ENCODE measurements at places on chromosomes 12 and 14.

- no peak for DNase-seq
Measured at GRCh38 chr12:117774941-117775775, 193.6 kb downstream of the KSR2 start.

- no peak for DNase-seq
Measured at GRCh38 chr12:92140896-92141536, 4.6 kb downstream of the BTG1 start.

- DNase-seq = peak; percentile 50
Measured at GRCh38 chr12:116358893-116359761, 81.6 kb upstream of the MED13L start.

DNA sequence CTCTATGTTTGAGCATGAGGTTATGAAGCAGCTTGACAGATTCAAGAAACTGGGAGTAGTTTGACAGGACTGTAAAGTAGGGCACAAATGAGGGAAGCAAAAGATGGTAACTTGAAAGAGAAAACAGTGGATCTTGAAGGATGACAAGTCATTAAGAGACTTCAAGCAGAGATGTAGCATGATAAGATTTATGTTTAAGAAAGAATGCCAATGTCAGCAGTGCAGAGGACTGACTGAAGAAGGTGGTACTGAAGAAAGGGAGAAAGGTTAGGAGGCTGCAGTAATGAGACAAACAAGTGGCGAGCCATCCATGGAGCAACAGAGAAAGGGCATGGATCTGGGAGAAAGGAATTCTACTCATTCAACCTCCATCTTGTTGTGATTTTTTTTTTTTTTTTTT is 120.2 kb upstream of the RAP1B start:
- DNase-seq = no peak

GRCh38 chr12:123141615-123142517 is 9.0 kb downstream of the PITPNM2 start:
- DNase-seq = no peak

DNA sequence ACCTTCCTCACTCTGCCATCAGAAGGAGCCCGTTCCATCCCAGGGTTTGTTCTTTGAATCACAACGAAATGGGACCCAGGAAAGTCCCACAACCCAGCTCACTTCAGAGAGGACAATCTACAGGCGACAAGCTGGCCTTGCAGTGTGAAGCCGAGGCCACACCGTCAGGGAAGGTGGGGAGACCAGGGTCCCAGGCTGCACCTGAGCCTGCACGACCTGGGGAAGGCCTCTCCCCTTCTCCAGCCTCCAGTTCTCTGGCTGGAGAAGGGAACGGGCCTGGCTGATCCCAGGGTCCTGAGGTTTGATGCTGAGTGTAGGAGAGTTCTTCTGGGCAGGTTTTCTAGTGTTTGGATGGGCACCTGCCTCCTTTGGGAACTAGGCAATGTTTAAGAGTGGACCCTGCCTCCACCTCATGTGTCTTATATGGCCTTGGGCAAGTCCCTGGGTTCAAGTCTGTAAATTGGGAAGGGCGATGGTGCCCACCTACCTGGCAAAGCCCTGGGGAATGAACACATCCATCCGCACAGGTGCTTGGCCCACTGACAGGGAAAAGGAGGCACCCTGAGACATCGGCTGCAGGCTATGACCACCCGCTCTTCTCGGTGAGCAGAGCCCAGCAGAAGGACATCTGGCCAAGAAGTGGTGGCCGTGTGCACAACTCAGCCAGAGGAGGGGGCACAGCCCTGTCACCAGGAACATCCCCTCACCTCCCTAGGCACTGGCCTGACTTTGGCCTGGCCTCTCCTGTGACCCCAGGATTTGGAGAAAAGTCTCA is 77.9 kb upstream of the BCL11B start:
- DNase-seq = no peak

GRCh38 chr12:119578112-119578511 is 15.5 kb upstream of the TMEM233 start:
- no peak for DNase-seq

DNA sequence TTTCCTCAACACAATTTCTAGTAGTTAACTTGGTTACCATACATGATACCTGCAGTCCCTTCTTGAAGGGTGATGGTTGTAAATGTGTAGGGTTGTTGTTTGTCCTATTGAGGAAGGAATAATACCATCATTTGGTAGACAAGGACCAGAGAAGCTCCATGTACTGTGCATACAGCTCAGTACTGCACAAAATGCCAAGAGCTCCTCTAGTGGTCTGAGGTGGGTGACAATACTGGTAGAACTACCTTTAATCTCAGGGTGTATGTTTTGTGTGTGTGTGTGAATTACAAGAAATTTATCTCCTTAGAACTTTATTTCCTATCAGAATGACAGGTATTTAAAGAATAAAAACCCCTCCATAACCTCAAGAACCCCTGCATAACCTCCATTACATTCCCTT is 575.3 kb downstream of the TMTC2 start:
- DNase-seq = no peak

DNA sequence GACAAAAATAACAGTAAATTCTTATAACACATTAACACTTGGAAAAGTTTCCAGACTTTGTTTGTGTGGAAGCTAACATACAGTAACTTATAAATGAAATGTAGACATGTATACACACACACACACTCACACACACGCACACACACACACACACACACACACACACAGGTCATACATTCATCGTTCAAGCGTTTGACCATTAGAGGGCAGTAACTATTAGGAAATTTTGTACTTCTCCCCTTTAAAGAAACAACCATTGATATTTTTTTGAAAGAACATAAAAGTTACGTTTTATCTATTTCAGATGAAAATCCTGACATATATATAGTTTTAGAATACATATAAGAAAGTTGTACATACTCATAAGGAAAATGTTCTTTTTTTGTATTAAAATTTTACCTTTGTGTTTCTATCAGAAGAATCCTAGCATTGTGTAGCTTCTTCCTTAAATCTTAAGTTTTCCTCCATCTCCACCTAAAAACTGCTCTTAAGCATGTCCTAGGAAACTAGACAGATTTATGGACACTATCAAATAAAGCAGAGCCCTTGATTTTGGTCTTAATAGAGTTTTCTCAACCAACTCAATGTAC is 29.0 kb downstream of the PTPRQ start:
- DNase-seq = no peak

DNA sequence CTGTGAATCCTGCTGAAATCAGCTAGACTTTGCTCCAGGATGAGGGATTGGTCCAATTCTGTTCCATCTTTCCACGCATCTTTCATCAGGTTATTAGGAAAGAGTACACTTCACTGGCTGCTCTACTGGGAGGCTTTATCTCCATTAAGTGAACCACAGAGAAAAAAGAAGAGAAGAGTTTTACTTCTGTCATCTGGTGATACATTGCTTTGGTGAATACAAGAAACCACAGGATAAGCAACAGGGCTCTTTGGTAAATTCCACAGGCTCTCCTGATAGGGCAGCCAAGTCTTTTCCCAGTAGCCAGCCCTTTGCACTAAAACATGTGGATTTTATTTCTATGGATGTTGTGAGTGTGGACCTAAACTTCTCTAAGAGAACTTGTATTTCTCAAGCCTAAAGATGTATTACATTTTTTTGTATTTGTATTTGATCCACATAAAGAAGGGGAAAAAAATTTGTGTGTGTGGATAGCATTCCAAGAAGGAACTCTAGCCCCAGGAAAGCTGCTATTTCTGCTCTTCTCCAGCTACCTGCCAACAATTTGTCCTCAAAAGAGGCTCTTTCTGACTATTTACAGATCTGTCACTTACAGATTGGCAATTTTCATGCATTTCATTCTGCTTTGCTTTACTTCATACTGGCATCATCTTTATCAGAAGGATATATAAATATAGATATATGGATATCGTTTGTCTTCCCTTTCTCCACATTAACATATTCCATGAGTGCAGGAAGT is 1117.6 kb upstream of the TMEM132C start:
- no peak for DNase-seq

- no peak for DNase-seq
Measured at GRCh38 chr14:25843481-25844470, 754.1 kb downstream of the NOVA1 start.

DNA sequence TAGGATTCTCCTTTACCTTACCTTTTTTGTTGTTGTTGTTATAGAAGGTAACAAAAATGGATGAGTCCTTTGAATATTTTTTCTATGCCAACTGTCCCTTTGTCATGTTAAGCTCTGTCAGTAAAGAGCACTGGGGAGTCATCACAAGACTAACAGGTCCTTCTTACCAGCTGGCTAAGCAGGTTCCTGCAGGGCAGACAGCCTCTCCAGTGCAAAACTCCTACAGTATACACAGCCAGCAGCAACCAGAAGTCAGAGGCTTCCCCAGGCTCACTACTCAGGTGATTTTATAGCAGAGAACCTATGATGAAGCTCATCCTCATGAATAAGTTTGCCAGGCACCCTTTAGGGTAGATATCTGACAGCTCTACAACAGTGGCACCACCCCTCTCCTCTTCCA is 271.1 kb downstream of the RERGL start:
- no peak for DNase-seq

DNA sequence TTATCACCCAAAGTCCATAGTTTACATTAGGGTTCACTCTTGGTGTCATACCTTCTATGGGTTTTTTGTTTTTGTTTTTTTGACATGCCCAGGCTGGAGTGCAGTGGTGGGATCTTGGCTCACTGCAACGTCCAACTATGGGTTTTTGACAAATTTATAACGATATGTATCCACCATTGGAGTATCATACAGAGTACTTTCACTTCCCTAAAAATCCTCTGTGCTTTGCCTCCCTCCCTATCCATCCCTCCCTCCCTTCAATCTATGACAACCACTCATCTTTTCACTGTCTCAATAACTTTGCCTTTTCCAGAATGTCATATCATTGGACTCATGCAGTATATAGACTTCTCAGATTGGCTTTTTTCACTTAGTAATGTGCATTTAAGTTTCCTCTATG is 139.0 kb upstream of the CCDC198 start:
- no peak for DNase-seq

DNA sequence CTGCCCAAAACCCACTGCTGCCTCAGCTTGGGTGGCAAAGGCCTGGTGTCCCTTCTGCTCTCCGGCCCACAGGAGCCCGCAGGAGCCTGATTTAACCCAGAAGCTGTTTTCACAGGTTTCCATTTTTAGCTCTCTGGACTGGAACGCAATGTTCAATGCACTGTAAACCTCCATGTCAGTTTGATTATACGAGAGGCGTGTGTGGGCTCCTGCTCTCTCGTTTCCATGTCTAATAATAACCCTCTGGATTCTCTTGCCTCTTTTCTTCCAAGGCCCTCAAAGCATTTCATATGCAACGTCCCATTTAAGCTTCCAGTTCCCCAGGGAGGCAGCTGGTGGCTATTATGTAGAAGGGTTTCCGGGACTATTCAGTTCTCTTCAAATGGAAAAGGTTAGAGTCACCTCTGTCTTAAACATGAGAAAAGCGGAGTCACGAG is 161.1 kb downstream of the SUDS3 start:
- no peak for DNase-seq

DNA sequence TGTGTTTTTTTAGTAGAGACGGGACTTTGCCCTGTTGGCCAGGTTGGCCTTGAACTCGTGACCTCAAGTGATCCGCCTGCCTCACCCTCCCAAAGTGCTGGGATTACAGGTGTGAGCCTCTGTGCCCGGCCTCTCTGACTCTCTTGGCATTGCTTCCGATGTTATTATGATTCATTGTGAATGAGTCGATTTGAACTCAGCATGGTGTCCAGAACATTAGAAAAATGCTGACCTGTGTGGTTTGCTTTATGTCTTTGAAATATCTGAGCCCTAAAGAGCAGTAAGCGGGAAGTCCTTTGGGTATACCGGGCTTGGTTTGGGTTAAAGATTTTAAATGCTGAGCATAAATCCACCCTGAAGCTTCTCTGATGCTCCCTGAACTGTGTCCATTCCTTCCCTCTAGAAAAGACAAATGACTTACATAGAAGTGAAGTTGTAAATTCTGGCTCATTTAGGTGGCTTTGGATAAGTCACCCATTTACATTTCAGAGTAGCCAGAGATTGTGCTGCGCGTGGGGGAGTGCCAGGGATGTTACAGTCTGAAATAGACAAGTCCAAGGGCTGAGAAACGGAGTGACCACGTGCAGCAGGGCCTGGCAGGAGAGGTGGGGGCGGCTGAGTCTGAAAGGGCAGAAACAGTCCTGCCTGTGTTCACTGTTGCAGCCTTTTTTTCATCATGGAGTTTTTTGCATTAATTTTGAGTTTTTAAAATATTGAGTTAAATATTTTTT is 39.6 kb downstream of the SLC15A4 start:
- no peak for DNase-seq

DNA sequence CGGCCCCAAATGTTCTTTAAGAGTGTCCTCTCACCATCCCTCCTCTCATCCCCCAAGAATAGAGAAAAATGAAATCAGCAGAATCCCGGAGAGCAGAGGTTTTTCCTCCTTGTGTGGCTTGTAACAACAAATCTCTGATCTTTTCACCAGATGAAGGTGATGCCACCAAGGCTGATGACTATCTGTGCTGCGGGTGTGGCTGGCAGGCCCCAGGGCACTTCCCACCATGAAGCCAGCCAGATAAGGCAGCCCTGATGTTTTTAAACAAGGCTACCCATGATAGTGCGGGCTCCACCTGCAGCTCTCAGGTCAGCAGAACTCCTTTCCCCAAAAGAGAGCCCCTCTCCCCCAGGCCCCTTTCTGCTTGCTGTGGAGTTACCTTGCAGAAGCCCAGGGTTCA is 58.0 kb upstream of the PARP11 start:
- DNase-seq = no peak

GRCh38 chr12:83224012-83224411 is 537.3 kb downstream of the TMTC2 start:
- no peak for DNase-seq

DNA sequence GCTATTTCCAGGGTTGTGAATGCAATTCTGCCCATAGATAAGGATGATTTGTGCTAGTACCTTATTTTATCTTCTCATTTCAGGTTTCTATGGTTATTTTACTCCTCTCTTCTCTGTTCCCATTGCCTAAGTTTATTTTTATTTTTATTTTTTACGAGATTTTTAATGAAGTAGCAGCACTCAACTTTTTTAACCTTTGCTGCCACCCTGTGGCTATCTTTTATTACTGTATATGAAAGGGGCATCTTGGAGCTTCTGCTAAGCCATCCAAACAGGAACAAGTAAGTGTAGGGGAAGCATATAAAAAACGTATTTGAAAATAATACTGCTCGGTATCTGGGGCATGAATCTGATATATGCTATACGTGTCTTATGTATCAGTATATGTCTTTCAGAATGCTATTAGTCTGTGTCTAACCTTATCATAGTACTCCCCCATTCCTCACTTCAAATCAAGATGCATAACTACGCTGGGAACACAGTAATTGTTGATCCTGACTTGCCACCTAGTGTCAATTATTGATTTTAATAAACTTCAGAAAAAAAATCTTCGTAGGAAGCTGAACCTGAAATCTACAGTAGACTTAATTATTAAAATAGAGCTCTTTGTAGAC is 60.3 kb downstream of the KLRG1 start:
- no peak for DNase-seq
